ENCODE measurements at places on chromosomes 5 and 9. TPM values are rescaled to one million over a fixed set of nuclear protein-coding genes. Genes with fewer than 3 reads are reported as not detected.

The PPP3R2 gene
- not detected for total RNA-seq

The C5 gene
- 1.5 TPM for total RNA-seq

The SH3TC2 gene
- total RNA-seq = 1.2 TPM

The FOXD4L5 gene
- 0.09 TPM for total RNA-seq

The CDX1 gene
- not detected for total RNA-seq

The GRIN1 gene
- total RNA-seq = not detected

The LCN15 gene
- not detected for total RNA-seq

The PDE6A gene
- not detected for total RNA-seq

The EGR1 gene
- total RNA-seq = 2.1 TPM

The IL5 gene
- not detected for total RNA-seq

The PCDHGA1 gene
- total RNA-seq = 0.69 TPM

The FBP2 gene
- total RNA-seq = not detected
